Tibial nerve (tissue), 4 donors: ENCODE measurements at places on chromosomes 16 and 17.

GRCh38 chr16:23058576-23058975 lies 90.7 kb downstream of the USP31 start:
- DNase-seq, result no peak

DNA sequence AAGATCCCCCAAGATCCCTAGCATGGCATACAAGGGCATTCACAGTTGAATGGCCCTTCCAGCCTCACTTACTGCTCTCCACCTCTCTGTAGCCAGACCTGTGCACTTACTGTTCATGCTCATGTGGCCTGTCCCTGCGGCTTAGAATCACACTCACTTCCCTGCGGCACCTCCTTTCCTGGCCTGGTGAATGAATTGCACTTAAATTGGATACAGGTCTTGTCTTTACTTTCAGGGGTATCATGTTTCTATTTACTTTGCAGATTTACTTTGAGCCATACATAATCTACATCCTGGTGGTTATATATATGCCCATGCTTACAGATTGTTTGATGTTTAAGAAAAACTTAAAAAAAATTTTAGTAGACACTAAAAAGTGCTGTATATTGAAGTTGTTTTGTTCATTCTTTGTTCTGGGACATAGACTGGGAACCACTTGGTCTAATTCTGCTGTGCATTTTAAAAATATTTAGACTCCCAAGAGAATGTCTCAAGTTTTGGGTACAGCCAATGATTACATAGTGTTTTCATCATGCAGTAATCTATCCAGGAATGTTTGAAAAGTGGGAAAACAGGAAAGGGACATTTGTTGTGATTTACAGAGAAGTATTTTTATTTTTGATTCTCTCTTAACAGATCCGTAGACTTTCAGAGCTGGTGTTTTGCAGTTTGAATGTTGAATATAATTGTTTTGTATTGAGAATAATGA lies 63.9 kb downstream of the NUP88 start:
- DNase-seq, result no peak

DNA sequence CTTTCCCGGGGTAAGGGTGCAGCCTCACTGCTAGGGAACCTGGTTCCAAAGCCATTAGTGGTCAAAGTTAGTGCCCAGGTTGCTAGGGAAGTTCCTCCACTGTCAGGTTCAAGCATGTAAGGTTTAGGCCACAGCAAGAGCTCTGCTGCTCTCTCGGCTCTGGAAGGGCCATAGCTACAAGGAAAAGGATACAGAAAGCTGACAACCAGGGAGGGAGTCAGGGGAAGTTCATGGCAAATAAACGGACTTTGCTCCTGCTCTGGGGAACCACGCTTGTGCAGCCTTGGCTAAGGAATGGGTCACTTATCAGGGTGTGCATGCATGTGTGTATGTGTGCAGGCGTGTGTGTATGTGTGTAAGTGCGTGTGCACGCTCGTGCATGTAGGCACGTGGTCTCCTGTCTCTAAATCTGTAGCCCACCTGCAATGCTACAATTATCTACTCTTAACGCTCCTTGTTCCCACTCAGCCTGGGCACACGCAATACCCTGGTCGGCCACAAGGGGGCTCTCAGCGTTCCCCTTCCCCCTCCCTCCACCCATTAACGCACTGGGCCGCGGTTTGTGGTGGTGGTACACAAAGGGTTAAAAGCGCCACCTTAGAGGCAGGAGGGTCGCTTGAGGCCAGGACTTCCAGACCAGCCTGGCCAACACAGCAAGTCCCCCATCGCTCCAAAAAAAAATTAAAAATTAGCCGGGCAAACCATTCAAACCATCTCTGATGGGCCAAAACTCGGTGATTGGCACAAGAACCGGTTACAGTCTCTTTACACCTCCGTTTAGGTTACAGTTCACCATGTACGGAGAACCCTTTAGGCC lies 48.4 kb upstream of the KDM8 start:
- peak; percentile 57 for DNase-seq

- DNase-seq, result no peak
Measured at GRCh38 chr16:73355981-73356380, 308.1 kb upstream of the ZFHX3 start.

- no peak for DNase-seq
Measured at GRCh38 chr16:24093049-24093448, 163.1 kb upstream of the CACNG3 start.

DNA sequence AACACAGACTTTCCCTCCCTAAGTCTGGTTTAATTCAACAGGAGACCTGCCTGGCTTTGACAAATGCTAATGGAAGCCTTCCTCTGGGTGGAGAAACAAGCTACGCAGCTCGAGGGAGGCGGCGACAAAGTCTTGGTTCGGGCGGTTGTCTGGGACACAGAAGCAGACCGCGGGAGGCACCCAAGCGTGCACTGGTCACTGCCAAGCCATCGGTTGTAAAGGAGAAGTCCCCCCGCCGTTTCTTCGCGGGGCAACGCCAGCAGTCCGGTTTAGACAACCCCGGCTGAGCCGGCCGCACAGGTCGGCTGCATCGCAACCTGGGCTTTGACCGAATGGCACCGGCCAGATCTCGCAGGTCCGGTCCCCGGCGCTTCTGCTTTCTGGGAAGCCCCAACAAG lies 586 bp downstream of the GLYR1 start:
- peak; percentile 18 for DNase-seq

GRCh38 chr17:82668631-82669099 lies 20.4 kb upstream of the WDR45B start:
- DNase-seq, result no peak

- DNase-seq, result no peak
Measured at GRCh38 chr17:19991252-19991885, 13.7 kb upstream of the AKAP10 start.

DNA sequence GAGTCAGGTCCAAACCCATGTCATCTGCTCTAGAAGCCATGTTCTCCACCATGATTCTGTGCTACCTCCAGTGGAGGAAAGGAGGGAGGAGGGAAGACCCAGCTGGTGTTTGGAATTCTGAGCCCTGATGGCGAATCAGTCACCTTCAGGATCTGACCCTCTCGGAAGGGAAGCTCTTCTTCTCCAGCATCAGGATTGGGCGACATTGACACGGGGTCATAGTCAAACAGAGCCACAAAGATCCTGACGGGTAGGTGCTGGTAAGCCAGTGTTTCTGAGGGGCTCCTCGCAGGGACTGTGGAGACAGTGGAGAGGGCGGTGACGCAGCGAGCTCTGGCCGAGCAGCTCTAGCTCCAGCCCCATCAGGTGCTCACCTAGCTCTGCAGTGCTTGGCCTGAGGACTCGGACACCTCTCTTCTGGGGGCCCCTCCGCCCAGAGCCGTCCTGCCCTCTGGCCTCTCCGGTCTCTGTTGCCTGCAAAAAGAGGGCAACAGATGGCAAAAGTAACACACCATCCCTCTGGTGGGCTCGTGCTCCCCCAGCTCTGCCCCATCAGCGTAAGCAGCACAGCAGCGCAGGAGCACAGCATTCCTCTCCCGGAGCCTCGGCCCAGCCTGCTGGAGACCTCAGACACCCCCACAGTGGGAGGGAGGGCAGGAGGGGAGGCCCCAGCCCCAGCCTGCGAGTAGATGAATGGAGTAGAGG lies 21.0 kb downstream of the TSPOAP1 start:
- no peak for DNase-seq

GRCh38 chr16:82899731-82900450 lies 273.1 kb downstream of the CDH13 start:
- no peak for DNase-seq

DNA sequence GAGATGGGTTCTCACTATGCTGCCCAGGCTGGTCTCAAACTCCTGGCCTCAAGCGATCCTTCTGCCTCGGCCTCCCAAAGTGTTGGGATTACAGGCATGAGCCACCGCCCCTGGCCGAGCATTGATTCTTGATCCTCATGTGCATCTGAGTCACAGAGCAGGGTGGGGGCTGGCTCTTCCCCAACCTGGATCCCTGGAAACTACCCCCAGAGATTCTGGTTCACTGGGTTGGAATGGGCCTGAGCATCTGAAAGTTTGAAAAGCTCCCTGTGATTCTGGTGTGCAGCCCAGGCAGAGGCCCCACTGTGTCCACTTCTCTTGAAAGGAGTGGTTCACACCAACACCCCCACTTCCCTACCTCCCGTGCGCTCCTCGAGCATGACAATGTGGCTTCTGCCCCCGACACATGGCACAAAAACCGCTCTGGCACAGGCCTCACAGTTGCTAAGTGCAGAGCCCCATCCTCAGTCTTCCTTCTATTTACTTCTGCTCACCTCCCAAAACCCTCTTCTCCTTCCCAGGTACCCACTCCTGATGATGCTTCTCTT lies 4.6 kb downstream of the QPRT start:
- DNase-seq, result no peak

GRCh38 chr17:81050645-81051625 lies 16.0 kb downstream of the BAIAP2 start:
- no peak for DNase-seq

GRCh38 chr16:75495076-75495674 lies at the start of gene CHST6:
CHST6 (minus strand) TSS chr16:75495441; CDS start chr16:75479828, 15,613 bp downstream.
- DNase-seq, result no peak

DNA sequence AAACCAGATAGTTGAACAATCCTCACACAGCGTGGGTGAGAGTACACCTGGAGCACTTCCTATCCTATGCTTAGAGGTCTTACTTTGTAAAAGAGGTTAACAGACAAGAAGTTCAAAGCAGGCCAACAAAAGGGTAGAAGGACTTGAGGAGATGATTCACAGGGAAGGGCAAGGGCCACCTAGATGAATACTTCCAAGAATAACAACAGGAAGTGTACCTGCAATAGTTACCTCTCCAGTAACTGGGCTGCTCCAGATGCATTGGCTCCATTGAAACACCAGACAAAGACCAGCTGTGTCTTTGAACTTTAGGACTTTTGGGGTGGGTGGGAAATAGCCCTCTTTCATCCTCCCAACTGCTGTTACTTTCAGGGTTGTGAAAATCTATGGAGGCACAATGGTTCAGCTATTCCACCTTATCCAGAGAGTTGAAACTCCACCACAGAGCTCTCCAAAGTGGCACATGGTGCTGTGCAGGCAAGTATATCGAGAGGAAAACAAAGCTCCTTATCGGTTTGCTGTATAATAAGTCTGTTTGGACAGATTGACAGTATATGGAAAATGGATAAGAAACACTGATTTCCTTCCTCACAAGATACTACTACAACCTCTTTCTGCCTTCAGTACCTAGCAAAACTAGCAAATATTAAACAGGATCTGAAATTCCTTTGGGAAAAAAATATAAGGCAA lies 22.7 kb downstream of the RNF43 start:
- DNase-seq, result no peak
